ENCODE measurements at places on chromosomes 12 and 14.

- no peak for DNase-seq
Observed at GRCh38 chr12:95202691-95203486, 14.4 kb downstream of the FGD6 start.

- DNase-seq, result no peak
Observed at GRCh38 chr14:58744801-58745394, 107.1 kb downstream of the DACT1 start.

DNA sequence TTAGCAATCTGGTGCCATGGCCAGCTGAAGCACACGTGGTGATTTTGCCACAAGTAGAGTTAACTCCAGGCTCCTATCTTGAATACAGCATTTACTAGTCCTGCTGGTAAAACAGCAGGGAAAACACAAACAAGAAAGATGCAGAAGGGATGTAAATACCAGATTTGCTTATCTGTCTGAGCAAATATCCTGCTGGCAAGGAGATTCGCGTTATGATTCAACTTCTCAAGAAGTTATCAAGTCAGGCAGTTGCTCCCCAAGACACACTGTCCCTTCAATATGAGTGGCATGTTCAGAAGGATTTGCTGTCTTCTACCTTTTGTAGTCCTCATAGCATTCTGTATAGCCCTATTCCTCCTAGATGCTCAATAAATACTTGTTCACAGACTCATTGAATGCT lies 171.2 kb upstream of the EGLN3 start:
- DNase-seq, result no peak

DNA sequence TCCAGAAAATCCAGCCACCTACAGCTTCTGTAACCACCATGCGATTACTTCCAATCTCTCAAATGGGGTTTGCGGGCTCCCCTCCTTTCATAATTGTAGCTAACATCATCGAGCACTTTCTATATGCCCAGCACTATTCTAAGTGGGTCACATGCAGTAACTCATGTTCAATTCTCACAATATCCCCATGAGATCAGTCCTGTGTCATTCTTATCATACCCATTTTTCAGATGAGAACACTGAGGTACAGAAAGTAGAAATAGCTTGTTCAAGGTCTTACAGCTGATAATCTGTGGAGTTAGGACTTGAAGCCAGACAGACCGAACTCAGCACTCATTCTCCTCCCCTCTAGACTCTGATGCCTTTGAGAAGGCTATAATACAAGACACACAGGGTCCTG lies 74.9 kb downstream of the EID3 start:
- DNase-seq, result no peak

DNA sequence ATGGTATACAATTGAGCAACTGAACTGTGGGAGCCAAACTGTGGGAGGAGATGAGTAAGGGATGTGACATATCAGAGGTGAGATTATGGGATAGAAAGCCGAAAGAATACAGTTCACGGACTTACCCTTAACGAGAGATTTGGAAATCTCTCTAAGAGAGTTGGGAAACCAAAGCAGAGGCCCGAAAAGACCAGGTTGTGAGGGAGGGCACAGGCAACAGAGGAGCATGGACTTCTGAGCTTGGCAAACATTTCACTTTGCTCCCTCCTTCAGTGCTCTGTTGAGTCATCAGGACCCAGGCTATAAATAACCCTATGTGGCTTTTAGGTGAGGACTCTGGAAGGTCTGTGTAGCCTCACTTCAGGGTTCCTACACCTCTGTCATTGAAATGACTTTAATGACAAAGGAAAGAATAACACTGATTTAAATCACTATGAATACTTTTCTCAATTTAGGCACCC lies 120.6 kb downstream of the TGFB3 start:
- DNase-seq, result no peak

DNA sequence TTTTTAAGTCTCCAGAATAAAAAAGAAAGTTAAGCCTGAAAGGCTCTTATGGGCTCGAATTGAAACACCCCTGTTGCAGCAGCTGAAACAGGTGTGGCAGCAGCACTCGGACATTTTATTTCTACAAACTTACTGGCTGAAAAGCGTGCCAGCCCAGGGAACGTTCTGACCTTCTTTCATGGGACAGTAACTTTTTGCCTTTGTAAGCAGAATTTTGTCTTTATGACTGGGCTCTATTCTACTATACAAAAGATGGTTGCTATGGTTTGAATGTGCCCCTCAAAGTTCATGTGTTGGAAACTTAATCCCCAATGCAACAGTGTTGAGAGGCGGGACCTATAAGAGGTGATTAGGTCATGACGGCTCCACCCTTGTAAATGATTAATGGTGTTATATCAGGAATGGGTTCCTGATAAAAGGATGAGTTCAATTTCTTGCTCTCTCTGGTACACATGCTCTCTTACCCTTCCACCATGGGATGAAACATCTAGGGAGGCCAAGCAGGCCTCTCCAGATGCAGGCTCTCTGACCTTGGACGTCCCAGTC lies 52.7 kb downstream of the PELI2 start:
- DNase-seq, result no peak

DNA sequence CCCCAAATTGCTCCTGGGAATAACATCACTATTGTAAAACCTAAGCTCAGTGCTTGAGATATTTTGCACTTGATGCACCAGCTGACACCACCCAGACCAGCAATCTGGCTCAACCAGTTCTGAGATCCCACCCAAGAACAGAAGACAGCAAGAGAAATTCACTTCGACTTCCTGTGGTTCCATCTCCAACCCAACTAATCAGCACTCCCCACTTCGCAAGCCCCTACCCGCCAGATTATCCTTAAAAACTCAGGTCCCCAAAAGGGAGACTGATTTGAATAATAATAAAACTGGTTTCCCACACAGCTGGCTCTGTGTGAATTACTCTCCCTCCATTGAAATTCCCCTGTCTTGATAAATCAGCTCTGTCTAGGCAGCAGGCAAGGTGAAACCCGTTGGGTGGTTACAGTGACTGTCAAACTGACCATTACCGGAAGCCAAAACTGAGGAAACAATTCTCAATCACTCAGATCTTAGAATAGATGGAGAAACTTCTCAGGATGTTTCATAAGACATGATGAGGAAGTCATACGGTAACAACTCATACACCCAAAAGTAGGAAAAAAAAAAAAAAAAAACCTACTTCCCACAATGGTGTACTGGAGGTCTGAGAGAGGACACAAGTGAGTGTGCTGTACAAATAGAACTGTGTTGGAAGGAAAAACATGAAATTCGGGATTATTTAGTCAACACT lies 92.4 kb downstream of the TMTC1 start:
- no peak for DNase-seq

GRCh38 chr12:16136219-16136988 lies 141.1 kb downstream of the SLC15A5 start:
- DNase-seq, result no peak

- DNase-seq, result no peak
Observed at GRCh38 chr14:97924922-97925613, 1127.9 kb downstream of the VRK1 start.

GRCh38 chr12:105764216-105764835 lies 374.4 kb downstream of the NUAK1 start:
- no peak for DNase-seq
